ENCODE measurements at places on chromosomes 2 and 18.

DNA sequence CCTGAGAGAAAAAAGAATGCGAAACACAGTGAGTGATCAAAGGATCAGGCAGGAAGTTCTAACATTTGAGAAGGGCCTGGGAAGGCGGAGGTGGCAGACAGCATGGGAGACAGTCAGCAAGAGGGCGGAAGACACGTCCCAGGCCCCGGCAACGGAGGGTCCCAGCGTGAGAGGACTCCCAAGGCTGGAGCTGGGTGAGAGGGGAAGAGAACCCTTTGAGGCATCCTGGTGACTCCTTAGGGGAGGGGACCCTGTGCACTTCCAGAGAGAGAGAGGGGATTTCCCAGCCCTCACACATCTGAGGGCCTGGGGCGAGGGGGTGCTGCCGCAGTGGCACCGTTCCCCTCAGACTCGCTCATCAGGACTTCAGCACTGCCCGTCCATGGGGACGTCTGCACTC is 133.4 kb downstream of the RTP5 start:
- DNase-seq = no peak

DNA sequence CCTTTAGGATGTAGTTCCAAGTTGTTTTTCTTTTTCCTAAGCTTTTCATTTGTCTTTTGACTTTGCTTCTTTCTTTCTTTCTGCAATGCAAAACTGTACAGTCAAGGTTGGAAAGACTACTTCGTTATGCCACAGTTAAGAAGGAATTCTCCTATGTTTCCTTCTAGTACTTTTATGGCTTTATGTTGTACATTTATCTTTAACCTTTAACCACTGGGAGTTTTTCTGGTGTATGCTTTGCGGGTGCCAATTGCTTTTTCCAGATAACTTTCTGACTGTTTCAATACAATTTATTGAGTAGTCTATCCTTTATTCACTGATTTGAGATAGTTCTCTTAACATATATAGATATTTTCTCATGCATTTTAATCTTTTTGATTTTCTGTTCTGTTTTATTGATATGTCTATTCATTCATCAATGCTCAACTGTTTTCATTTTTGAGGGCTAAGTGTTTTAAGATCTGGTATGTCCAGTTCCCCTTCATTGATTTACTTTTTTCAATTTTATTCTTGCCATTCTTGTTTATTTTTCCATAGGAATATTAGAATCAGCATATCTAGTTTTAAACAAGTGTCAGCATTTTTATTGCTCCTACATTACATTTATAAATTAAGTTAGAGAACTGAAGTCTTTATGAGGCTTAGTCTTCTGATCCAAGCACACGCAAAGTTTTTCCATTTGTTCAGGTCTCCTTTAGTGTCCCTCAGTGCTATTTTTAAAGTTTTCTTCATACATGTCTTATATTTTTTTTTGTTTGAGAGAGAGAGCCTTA is 49.9 kb upstream of the COX7A2L start:
- no peak for DNase-seq

- DNase-seq = no peak
Observed at GRCh38 chr2:133109772-133110171, 439.8 kb upstream of the LYPD1 start.

DNA sequence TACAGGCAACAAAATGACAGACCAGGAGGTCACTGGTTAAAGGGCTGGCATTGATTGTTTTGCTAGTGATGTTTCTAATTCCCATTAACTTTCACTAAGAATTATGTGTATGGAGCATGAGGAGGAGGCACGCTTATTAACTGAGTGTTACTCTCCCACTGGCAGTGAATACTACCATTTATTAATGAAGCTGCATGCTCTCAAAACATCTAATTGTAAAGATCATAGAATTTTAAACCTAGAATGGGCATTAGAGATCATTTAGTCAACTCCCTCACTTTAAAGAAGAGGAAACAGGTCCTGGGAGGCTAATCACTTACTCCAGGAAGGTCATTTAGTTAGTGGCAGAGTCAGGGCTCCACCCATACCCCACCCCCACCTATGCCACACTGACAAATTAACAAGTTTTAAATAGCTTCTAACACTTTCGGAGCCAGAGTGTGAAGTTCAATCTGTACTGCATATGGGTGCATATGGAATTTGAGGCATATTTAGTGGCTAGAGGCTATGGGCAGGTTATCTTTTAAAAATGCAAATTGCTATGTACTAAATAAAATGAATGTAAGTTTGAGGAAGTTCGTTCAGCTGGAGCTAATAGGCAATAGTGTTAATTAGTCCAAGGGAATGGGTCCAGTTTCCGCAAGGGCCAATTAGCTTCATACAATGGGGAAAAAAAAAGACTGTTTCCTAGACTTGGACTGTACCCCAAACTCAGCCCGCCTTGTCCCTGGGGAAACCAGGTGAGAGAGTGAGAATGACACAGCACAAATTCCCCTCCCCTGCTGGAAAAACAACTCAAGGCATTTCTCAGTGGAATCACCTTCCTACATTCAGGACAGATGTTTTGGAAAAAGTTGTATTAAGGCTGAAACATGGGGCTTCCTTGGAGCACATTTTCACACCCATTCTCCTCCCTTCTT is 178.8 kb downstream of the ICOS start:
- DNase-seq = no peak

- DNase-seq = no peak
Observed at GRCh38 chr18:58911766-58912165, 47.1 kb downstream of the ZNF532 start.

GRCh38 chr2:98895221-98895620 is 40.8 kb downstream of the CRACDL start:
- DNase-seq = no peak

- no peak for DNase-seq
Observed at GRCh38 chr2:42853549-42854206, 61.3 kb upstream of the HAAO start.

DNA sequence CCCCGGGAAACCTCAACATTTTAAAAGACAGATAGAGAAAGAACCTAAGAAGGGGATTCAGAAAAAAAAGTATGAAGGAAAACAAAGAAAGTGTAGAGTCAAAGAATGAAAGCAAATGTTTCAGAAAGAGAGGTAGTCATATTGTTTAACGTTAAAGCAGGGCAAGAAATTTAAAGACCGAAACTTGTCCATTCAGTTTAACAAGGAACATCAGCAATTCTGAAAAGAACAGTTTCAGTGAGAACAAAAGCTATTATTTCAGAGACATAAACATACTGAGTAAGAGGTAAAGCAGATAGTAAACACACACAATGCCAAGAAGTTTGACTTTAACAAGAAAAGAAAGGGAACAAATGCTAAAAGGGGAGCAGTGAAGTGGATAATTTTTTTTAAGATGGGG is 41.1 kb downstream of the MBD2 start:
- DNase-seq = no peak

GRCh38 chr2:236541008-236541562 is 28.5 kb upstream of the ACKR3 start:
- no peak for DNase-seq

All from D721Med (cell line).